ENCODE measurements at places on chromosomes 16 and 17.

GRCh38 chr17:47604598-47604927 lies 45.2 kb upstream of the KPNB1 start:
- no peak for DNase-seq

DNA sequence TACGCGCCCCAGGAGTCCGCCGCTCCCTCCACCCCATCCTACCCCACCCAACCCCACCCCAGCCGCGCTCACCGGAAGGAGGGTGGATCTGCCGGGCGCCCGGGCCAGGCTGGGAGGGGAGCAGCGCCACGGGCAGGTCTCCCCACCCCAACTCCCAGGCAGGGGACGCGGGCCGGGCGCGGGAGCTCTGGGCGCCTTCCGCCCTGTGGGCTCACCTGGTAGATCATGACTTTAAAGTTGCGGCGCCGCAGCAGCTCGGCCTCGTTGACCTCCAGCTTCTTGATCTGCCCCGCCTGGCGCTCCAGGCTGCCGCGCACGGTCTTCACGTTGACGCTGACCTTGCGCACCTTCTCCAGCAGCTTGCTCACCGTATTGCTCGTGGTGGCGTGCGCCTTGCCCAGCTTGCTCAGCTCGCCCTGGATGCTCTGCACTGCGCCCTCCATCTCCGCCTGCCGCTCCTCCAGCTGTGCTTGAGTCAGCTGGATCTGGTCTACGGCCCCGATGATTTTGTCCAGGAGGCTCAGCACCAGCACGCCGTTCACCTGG lies 571 bp downstream of the CAVIN1 start:
- peak; percentile 18 for DNase-seq

DNA sequence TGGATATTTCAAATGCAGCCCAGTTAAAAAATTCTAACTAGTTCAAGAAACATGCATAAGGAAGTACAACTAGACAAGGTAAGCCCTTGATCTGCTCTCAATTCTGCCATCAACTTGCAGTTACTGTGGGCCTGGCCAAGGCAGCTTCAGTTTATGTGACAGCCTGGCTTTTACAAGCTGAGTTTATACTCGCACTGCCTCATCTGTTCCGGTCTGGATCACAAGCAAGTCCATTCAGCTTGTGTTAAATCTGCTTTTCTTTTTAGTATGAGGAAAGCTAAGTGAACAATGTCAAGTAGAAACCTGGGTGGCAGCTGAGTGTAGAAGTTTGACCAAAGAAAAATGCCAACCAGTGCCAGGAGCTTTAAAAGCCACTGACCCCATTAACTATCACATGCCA lies 76.6 kb upstream of the CORO6 start:
- no peak for DNase-seq

DNA sequence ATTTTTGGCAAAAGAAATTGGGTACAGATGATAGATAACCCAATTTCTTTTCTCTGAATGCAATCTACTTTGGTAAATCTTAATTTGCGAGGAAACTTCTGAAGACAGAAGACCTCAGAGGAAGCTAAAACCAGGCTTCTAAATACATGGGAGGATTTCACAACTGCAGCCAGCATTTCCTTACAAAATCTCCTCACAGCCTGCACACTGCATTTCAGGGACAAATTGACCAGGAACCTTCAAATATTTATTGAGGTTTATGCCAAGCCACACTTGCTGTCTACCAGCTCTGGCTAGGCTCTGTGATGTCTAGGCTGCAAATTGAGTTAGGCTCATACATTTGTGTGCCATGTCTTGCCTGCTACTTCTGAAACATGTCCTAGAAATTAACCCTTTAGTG lies 167.3 kb upstream of the CDH5 start:
- no peak for DNase-seq

GRCh38 chr16:50166511-50167500 lies 13.7 kb downstream of the TENT4B start:
- no peak for DNase-seq

- DNase-seq: no peak
Measured at GRCh38 chr16:50712956-50713355, 19.6 kb downstream of the NOD2 start.
